ENCODE measurements at places on chromosomes 7 and 10.

DNA sequence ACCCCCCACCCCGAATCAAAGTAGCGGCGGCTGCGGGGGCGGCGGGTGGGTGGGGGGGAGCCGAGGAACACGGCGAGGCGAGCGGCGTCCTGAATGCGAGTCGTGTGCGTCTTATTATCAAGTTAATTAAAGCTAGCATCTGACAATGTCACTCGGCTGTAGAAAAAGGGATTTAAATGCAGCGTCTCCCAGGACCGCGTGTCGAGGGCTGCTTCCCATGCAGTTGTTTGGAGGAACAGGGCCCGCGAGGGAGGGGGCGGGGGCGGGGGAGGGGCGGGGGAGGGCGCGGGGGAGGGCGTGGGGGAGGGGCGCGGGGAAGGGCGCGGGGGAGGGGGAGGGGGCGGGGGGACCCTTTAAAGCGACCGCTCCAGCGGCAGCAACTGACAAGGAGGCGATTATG is 2.7 kb upstream of the UNCX start:
- no peak for DNase-seq

DNA sequence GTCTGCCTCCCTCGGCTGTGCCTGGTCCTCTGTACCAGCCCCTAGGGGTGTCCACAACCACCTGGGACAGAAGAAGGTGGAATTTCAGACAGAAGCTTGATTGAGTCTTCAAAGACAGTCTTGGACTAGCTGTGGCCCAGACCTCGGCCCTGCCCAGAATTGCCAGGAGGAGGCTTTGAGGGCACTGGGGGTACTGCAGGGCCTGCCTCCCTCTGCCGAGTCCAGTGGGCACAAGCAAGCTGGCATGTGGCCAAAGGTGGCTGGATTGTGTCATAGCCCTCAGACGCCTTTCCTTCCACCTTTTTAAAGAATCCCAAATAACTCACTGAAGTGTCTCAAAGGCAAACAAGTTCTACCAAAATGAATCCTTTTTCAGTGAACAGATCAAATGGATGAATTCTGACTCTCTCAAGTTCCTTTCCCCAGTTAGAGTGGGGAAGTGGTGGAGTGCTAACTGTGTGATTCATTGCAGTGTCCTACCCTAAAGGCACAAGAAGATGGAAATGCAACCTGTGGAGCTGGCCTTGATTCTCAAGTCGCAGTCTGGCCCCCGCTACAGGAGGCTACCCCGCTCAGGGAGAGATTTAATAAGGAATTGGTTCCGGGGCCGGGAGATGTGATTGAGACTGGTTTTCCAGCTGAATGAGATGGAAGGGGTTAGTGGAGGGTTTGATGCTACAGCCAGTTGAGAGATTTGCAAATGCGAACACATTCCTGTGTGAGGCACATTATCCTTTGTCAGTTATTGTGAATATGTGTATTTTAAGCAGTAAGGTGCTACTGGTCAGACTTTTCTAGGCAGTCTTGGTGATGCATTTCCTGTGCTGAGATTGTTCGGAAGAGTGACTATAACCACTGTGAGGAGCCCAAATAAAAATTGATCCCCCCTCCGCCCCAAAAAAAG is 28.8 kb upstream of the SLC26A4 start:
- no peak for DNase-seq

DNA sequence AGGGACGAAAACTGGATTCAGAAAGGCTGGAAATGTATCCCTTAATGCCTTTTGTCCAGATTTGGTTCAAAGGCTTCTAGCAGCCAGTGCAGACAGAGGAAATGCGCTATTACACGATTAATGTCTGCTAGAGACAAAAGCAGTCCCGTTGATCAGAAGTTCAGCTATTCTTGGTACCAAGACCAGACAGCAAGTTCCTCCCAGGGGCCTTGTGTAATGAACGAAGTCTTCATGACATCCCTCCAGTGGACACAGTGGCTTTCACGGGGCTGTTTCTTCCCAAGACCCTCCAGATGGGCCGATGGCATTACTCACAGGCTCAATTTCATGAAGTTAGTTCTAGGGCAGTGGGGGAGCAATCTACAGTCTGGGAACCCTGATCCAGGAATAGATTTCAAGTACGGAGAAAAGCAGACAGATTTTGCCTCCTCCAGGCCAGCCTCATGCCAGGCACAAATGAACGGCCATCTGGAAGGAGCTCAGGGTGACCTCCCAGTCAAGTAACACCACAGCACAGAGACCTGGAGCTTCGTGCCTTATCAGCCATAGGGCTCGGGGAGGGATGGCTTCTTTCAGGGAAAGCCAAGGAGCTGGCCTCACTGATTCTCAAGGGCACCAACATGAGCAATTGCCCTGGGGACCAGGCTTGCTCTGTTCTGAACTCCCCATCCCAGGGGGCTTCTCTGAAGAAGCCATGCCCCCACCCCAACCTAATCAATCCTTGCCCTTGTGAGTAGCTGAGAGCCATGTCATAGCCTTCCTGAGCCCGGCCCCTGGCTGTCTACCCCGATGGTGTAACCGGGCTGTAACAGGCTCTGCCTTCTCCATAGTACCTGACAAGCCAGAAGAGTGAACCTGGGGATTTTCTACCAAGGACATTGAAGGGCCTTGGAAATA is 101.1 kb downstream of the PRKAG2 start:
- no peak for DNase-seq

GRCh38 chr7:43756368-43757072 is 2.0 kb upstream of the BLVRA start:
- no peak for DNase-seq

DNA sequence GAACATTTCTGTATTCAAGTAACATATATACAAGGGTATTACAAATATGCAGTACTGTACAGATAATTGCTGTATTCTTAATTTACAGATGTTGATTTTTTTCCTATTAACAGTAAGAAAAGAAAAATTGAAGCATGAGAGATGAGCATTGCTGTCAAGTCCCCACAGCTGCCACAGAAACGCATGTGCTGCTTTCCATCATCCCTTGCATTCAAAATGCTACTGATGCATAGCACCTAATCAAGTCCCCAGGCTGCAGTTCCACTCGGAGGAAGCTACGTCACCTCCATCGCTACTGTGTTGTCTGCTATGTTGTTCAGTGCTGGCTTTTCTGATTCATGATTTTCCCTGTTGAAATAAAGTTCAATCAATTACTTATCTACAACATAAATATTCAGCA is 78.2 kb downstream of the EPC1 start:
- DNase-seq: no peak

DNA sequence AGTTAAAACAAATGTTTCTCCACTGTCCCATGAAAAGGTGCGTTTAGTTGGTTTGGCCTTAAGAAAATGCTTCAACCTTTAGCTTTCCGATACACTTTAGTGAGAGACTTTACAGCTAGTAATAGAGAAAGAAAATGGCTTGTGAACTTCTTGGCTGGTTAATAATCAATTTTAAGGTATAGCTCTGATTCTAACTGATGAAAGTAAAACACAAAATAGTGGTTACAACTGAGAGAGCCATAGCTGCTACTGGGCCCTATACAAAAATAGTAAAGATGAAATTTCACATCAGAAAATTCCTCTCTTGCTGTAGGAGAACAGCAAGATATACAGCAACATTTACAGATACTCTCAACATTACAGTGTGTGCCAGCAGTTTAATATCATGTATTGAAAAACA is 371.4 kb downstream of the PHTF2 start:
- no peak for DNase-seq

DNA sequence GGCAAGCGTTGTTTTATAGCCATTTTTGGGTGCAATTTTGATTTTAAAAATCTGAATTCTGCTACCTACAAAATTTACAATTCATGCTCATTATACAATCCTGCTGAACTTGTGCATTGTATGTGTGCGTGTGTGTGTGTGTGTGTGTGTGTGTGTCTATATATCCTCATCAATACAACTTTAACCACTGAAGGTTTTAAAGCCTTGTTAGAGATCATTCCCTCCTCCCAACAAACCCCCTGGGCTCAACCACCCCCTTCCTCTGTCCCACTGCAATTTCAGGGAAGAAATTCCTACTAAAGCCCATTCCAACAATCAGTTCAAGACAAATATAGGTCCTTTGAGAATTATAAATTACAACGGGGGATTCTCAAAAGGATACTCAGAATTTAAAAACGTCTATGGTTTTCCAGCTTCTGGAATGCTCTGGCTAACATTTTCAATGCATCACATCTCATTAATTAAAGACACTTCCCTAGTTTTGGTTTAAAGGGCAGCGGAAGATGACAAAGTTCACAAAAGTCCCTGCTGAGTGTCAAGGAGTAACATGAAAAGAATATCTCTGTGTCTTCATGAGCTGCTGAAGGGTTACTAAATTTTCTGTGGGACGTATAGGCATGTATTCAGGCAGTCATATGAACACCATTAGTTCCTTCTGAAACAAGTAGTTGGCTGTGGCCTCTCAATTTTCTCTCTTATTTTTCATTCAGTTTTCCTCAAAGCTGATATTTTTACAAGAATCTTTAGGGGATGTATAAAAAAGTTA is 889 bp upstream of the SEMA3A start:
- no peak for DNase-seq

DNA sequence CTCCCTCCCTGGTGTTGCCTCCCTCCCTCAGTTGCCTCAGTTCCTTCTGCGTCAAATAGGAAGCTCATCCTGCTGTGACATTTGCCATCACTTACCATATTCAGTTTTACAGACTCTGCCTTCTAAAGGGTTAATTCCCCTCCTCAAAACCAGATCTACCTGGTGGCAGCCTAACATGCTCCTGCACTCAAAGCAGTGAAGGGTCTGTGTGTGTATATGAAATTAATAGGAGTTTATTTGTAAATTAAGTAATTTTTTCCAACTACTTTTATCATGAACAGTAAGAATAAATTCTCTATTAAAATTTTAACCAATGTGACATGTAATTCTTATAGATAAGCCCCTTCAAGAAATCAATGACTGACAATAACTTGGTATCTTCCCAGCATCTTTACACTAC is 158.6 kb upstream of the INSYN2A start:
- DNase-seq: no peak

GRCh38 chr10:98467506-98468318 is 21.0 kb upstream of the HPS1 start:
- peak; percentile 92 for DNase-seq

DNA sequence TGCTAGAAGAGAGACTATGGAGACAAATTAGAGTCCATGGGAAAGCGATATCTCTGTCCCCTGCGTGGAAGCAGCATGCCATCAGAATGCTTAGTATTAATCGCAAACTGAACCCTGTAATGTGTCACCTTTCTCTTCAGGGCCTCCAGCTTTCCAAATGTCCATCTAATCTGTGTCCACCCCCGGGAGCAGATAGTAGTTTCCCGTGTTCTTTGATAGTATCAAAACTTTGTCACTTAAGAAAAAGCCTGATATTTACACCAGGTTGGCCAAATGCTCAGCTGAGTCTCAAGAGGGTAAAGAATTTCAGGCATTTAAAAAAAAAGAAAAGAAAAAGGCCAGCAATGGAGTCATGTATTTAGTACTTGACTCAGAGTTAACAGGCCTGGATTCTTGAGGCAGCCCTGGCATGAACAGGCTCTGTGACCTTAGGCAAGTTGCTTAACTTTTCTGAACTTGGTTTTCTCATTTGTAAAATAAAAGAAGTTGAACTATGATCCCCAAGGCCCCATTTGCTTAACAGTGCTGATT is 10.4 kb upstream of the GSAP start:
- no peak for DNase-seq

DNA sequence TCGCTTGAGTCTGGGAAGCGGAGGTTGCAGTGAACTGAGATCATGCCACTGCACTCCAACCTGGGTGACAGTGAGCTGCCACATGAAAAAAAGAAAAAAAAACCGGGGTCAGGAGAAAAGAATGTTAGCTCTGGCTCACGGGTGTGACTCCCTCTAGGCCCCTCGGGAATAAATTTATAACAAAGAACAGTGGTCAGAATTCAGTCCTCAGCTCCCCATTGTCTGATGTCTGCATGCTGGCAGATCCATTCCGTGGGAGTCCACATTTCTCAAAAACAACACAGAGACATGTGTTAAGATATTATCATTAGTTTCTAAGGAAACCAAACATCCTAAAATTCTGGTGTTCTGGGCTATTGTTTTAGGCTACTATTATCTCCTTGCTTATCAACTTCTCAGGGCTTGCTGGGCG is 90.6 kb downstream of the MARCHF5 start:
- DNase-seq: no peak

- no peak for DNase-seq
Measured at GRCh38 chr7:75608451-75609122, 116.5 kb downstream of the SPDYE5 start.

GRCh38 chr7:116570306-116570705 is 45.5 kb downstream of the CAV1 start:
- DNase-seq: no peak

Measured in LoVo (cell line).